ENCODE measurements at places on chromosomes 4 and X.

- no peak for DNase-seq
These were observed 30.9 kb downstream of the PROM1 start for GRCh38 chr4:16052939-16053338.

GRCh38 chrX:2974961-2975360 lies 31.4 kb upstream of the ARSH start:
- no peak for DNase-seq

GRCh38 chr4:628311-628741 lies 3.0 kb downstream of the PDE6B start:
- DNase-seq = no peak

- DNase-seq = no peak
These were observed 72.2 kb upstream of the PUDP start for GRCh38 chrX:7220121-7220520.

- no peak for DNase-seq
These were observed 47.7 kb downstream of the SPRY1 start for GRCh38 chr4:123444290-123444731.

DNA sequence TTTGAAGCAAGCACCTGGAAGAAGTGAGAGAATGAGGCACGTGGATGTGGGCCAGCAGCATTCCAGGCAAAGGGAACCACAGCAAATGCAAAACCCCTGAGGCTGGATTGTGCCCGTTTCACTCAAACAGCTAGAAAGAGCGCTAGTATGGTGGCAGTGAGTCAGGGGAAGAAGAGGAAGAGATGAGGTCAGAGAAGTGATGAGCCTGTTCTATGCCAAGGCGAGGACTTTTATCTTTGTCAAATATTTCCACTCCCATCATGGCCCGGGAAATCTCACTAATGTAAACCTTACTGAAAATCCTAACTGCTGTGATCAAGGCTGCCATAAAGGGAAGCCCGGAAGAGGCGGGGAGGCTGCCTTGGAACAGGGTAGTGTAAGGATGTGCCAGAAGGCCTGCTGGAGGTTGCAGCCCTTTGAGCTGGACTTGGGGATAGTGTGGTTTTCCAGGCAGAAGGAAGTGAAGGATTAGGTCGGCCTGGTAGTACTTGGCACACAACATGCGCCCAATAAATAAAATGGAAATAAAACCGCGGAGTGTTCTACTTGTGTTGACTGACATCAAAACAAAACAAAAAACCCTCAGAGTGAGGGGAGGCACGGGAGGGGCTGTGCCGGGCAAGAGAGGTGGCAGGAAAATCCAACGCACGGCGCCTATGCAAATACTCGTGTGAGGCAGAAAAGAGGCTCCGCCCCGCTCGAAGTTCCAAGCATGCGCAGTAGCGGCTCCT lies 1.2 kb upstream of the CDK16 start:
- peak; percentile 4 for DNase-seq

GRCh38 chr4:1610791-1611500 lies 73.2 kb downstream of the FAM53A start:
- no peak for DNase-seq

DNA sequence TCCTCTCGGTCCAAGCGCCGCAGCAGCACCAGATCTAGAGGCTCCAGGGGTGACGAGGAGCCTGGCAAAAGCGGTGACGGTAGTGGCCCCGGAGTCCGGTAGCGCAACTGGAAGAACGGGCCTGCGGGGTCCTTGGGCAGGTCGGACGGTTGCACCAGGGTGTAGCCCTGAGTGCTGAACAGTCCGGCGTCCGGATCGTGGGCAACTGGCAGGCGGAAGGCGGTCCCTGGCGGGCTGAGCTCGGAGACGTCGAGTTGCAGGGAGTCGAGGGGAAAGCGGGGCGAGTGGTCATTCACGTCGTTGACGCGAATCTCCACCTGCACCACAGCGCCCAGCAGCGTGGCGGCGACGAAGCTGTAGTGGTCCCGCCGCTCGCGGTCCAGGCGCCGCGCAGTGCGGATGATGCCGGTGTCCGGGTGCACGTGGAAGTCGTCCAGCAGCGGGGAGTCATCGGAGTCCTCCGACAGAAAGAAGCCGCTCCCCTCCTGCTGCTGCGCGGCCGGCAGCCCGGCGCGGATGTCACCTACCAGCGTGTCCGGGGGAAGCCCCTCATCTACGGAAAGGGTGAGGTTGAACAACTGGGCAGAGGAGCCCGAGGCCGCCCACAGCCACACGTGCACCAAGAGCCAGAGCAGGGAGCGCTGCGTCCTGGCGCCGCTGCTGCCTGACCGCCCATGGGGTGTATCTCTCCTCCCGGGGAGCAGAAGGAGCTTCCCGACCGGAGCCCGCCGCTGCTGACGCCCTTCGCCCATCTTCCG lies 837 bp downstream of the DCHS2 start:
- no peak for DNase-seq

DNA sequence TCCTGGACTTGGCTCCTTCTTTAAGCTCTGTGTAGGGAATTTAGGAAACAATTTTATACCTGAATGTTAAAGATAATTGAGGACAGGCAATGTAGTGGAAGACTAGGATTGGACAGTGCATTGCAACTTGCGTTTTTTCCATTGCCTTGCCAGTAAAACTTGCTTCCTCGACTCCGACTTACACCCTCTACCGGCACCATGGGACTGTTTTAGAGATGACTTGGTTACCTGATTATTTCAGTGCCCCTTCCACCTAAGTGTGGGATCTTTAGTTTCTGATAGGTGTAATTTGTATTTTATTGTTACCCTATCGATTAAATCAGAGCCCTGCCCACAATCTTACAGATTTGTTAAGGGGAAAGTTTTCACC lies 1.2 kb downstream of the PRPS1 start:
- no peak for DNase-seq

DNA sequence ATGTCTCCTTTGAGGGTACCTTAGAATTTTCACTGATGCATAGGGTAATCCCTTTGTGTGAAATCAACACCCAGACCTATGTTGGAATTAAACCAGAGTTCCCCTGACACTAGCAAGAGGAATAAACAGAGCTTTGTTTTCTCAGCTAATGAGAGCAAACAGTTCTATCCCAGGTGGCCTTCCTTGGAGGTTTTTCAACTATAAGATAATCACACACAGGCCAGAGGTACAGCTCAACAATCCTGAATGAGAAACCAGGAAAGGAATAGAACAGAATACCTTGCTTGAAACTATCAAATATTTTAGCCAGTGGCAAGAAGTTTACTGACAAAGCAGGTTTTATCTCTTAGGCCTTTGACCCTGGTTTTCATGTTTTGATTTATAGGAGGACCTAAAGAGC lies 100.2 kb downstream of the OTC start:
- DNase-seq = no peak

DNA sequence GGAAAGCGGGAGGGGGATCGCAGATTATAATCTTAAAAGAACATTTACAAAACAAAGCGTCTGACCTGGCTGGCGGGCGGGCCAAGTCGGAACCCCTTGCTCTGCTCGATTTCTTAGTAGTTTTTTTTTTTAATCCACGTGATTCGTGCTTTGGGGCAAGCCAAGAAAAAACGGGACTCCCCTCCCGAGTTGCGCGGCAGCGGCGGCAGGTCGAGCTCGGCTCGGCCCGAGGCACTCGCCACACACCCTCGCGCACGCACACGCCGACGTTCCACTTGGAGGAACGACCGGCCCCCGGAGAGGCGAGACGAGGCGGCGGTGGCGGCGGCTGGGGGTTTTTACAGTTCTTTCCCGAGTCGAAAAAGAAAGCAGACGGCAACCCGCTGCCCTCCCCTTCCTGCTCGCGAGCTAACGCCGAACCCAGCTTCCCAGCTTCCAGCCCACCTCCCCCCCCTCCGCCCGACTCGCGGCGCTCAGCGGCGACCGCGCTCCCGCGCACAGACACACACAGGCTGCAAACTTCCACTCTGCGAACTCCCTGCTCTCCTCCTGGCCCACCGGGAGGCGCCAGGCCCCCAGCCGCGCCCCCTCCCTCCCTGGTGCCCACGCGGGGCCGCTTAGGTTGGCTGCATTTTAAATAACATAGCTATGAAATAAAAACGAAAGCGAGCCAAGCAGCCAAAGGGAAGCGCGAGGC lies 1.2 kb downstream of the BCOR start:
- no peak for DNase-seq

DNA sequence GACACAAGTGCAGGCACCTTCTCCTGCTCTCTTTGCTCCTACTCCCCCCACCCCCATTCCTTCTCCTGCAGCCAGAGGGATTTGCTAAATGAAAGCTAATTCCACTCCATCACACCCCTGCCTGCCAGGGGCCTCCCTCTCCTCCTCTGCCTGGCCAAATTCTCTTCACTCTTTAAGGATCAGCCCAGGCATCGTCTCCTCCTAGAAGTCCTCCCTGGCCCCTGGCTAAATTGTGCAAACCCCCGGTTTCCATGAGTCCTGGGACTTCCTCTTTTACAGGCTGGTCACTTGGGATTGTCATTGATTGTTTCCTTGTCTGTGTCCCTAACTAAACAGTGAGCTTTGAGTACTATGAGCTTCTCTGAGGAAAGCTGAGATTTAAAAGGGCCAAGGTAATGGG lies 8.7 kb upstream of the ABLIM2 start:
- DNase-seq = no peak

- DNase-seq = no peak
These were observed 738.3 kb upstream of the FRG1 start for GRCh38 chr4:189202182-189202868.

GRCh38 chrX:7606039-7606652 lies 236.8 kb upstream of the VCX start:
- no peak for DNase-seq

GRCh38 chrX:7316887-7317286 lies 168.9 kb upstream of the PUDP start:
- no peak for DNase-seq

- DNase-seq = no peak
These were observed at the start of gene GDI1 for GRCh38 chrX:154436983-154437752. TSS of gene GDI1 (plus strand) at chrX:154437154. CDS start at chrX:154437255, 101 bp downstream.

GRCh38 chrX:47176101-47176740 lies 17.4 kb upstream of the UBA1 start:
- DNase-seq = no peak

- no peak for DNase-seq
These were observed 862 bp upstream of the INPP4B start for GRCh38 chr4:142846729-142847596.

DNA sequence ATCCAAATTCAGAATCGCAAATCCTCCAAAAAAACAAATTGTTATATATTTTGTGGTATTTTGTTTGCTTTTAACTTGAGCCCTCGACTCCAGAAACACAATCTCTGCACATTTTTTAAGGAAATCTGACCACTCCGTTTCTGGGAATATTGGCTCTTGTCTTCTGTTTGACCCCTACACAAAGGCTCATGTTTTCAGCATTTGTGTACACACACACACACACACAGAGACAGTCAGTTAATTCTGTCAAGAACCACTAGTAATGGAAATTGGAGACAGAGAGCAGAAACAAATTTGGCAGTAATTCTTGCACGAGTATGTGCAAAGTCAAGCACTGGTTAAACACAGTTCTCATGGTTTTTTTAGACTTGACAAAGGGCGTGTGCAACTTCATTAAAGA lies 115.4 kb downstream of the AFAP1 start:
- DNase-seq = no peak

DNA sequence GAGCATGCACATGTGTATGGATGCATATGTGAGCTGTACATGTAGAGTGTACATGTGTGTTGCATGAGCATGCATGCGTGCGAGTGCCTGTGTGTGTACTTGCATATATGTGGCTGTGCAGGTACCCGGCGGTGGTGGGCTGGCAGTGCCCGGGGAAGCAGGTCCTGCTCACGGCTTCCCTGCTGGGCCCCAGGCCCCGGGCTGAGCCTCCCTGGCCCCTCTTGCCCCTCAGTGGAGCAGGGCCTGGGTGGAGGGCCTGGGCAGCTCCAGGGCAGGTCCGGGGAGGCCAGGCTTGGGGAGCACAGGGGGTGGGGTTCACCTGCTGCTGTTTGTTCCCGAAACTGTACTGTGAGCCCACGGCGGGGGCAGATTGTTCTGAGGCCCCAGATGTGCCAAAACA lies 9.4 kb downstream of the NAT8L start:
- no peak for DNase-seq

- no peak for DNase-seq
These were observed 252.0 kb downstream of the FBXW7 start for GRCh38 chr4:152283801-152284470.

DNA sequence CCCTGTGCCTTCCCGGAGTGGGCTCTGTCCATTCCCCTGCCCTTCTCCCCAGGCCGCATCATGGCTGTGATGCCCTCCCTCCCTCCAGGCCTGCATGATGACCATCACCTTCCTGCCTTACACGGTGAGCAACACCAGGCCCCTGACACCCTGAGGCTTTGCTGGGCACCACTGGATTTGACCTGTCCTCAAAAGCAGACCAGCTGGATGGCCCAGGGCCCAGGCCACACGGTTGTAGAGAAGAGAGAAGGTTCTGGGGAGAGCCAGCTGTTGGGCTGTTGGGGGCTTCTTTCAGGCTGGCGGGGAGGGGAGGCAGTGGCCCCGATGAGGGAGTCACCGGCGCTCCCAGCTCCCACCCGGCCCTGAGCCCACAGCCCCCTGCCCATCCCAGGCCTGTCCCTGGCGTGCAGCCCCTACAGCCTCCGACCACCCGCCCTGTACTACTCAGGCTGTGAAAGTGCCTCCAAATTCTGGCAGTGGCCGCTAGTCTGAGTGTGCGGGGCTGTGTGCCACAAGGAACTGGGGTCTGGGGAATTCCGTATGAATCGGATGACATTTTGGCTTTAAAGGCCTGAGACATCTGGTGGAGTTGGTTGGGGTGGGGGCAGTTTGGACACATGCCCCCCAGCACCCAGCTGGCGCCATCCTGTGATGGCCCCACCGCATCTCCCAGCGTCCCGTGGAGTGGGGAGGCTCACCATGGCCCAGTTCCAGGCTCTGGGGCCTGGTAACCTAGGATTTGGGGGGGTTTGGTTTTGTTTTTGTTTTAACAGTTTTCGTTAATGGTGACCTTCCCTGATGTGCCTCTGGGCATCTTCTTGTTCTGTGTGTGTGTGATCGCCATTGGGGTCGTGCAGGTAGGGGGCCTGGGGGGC lies 19.6 kb downstream of the TMEM175 start:
- DNase-seq = no peak

GRCh38 chr4:147325571-147325981 lies 155.3 kb upstream of the EDNRA start:
- no peak for DNase-seq

DNA sequence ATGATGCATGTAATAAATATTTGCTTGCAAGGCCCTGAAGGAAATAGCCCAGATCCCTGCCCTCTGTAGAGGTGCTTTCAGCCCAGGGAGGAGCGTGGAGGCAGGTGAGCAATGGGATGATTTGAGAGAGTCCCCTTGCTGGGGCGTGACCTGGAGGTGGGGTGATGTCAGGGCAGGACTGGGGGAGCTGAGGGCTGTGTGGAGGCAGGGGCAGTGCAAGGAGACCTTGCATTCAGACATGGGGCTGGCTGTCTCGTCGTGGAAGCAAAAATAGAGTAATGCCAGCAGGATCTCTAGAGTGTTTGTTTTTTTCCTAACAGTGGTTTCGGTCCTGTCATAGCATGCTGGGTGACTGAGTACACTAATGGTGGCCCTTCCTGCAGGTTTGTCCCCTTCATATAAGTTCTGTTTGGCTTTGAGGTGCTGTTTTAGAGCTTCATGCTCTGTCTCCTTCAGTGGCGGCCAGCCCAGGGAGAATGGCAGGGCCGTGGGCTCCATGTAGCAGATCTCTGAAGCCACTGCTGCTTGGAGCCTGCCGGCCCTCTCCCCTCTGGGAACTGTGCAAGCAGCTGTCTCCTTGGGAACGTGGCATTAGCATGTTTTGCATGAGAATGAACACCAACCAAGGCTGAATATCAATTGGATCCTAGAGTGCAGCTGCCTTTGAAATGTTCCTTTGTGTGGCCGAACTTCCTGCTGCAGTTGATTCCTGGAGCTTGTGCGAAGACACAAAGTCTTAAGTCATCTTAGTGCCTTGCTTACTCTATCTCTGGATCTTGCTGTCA lies 39.3 kb upstream of the CLDN34 start:
- no peak for DNase-seq
